ENCODE measurements at places on chromosomes 16 and 17.

GRCh38 chr16:85238233-85238647, 126.0 kb upstream of the CIBAR2 start:
- peak; percentile 96 for DNase-seq

GRCh38 chr17:66273586-66273848, 28.9 kb upstream of the PRKCA start:
- no peak for DNase-seq

DNA sequence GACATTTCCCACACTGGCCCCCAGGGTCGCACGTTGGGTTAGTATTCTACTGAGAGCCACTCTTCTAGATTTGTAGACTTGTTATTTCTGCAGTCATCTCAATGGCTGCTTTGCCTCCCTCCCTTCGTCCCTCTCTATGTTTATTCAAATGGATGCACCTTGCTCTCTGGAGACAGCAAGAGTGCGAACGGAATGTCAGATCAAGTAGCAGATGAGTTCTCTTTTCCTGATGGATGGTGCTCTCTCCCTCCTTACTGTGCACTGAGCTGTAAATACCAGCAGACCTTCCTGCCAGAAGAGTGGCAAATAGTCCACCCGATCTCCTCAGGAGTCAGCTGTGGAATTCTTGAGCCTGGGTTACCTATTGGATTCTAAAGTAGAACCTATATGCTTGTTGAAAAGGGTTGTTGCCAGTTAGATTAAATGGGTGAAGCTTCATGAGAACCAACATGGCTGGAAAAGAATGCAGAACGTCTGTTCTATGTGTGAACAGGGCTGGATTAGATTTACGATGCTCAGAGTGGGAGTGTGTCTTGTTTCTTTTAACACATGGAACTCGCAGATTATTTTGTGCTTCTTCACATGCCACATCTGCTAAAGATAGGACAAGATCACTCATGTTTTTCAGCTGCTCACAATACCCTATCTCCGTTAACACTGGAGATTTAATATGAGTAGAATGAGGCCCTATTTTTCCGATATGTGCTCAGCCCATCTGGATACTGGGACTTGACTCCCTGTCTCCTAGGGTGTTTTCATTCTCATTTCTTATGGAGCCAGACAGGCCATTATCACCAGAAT, 6.1 kb downstream of the GNAO1 start:
- no peak for DNase-seq

DNA sequence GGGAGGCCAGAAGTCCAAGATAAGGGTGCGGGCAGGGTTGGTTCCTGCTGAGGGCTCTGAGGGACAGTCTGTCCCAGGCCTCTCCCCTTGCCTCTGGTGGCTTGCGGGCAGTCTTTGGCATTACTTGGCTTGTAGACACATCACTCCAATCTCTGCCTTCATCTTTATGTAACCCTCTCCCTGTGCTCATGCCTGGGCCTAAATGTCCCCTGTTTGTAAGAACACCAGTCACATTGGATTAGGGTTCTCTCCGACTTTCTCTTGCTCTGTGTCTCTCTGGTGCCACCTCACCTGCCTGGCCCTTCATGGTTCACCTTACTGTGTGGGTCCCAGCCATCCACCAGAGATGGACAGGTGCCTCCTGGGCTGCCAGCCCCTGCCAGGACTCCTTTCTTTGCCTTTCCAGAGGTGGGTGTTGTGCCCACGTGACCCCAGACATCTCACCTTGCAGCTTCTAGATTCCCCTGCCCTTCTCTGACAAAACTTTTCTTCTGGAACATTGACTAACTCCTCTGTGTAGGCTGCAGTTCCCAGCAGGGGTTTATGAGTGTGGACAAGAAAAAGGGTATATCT, 205.8 kb downstream of the MSI2 start:
- no peak for DNase-seq

DNA sequence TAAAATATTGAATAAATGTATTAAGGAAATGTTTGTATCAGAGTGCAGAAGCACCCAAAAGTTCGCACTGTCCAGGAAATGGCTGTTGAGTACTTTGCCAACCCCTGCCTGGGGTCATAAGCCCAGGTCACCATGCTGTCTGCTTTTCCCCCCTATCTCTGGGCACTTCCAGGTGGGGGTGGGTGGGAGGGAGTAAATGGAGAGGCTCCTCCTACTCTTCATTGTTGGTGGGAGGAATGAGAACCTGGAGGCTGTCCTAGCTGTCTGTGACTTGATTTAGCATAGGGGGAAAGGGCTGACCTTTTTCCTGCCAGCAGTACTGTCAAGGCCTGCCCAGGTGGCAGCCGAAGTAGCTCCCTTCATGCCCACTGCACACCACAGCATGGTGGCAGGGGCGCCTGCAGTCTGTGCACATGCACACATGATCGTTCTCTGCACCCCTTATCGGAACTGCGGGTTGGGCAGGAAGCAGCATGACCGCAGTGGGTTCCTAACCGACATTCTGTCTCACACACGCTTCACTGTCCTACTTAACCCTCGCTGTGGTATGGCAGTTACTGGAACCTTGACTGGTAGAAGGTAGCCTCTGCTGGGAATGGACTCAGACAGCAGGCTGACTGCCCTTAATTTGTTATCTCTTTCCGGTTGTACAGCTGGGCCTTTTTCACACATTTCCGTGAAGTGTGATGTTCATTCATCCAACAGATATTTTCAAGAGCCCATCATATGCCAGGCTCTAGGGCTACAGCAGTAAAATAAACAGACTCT, 41.5 kb downstream of the LDHD start:
- no peak for DNase-seq

DNA sequence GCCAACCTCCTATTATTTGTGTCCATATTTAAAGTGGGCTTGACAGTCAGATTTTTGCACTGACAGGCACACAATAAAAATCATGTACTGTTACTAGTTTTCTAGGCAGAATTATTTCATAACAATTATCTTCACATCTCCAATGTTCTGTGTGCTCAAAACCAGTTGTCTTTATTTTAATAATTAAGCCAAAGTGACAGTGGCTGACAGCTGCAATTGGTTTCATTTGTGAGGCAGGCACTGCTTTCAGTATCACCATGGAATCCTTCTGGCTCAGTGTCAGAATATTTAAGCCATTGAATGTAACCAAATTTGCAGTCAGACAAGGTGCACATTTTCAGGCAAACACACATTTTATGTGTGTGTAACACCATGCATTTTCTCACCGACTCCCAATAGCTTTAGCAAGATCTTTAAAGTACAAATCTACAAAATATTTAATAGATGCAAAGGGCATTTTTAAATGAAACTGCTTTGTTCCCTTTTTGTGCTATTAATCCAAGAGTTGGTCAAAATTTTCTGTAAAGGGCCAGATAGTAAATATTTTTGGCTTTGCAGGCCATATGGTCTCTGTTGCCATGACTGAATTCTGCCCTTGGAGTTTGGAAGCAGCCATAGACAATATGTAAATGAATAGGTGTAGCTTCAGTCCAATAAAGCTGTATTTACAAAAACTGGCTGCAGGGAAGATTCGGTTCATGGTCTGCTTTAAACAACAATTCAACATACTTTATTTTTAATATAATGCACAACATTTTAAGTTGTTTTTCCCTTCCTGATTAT, 486.0 kb downstream of the KCNJ2 start:
- no peak for DNase-seq

- DNase-seq, result peak; percentile 63
Observed at GRCh38 chr16:66414891-66415290, 12.2 kb upstream of the BEAN1 start.

- DNase-seq, result no peak
Observed at GRCh38 chr16:55809851-55810250, 23.0 kb downstream of the CES1 start.

DNA sequence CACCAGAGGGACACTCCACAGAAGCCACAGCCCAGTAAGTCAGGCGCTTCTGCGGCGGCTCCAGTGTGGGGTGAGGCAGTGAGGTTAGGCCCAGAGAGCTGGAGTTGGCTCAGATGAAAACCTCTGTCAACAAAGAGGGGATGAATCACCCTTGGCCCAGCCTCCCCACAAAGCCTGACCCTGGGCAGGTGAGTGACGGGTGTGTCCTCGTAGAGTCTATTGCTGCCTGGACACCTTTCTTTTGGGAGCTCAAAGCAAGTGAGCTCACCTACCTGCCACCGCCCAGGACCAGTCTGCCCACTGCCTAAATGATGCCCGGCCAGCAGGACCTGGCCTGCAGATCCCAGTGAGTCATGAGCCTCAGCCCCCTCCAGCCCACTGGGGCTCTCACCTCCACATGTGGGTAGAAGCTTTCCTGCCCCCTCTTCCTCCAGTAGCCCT, 24.9 kb upstream of the DBNDD1 start:
- no peak for DNase-seq

DNA sequence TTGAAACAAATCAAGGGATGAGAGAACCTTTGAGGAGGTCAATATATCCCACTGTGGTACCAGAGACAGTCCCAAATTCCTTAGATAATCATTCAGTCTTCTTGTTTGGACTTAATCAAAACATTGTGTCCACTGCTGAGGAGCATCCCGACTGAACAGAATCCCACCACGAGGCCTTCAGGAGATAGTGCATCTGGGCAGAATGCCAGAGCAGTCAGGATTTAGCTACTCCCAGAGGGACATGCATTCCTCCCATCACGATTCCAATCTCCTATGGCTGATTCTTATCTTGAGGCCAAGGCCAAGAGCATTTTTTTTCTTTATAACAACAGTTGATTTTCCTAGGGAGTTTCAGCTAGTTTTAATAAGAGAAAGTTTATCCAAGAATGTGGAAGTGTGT, 87.4 kb upstream of the COX10 start:
- peak; percentile 7 for DNase-seq

DNA sequence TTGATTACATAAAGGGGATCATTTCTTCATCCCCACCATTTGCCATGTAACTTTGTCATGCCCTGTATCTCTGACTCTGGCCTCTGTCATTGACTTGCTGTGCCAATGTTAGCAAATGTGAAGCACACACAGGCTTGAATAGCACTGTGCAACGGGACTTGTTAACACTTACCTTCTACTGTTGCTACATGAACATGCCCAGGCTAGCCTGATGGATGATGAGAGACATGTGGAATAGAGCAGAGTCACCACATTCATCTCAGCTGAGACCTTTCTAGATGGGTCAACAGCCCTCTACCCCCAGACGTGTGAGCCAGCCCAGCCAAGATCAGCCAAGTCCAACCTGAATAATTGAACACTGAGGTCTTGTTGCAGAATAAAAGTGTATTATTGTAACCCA, 162.1 kb upstream of the SALL1 start:
- DNase-seq, result no peak

- DNase-seq, result peak; percentile 90
Observed at GRCh38 chr17:39139161-39139511, 12.3 kb downstream of the PLXDC1 start.

DNA sequence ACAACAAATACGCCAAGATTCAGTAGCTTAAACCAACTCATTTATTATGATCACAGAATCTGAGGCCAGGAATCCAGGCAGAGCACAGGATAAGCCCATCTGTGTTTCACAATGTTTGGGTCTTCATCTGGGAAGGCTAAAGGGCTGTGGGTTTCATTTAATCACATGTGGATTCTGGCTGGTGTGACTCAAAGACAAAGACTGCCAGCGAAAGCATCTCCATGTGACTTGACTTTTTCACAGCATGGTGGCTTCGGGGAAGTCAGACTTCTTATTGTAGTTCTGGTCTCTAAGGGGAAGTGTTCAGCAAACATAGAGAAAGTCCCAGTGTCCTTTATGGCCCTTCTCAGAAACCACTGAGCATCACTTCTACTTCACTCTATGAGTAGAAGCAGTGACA, 1014.4 kb upstream of the GOT2 start:
- DNase-seq, result peak; percentile 9

DNA sequence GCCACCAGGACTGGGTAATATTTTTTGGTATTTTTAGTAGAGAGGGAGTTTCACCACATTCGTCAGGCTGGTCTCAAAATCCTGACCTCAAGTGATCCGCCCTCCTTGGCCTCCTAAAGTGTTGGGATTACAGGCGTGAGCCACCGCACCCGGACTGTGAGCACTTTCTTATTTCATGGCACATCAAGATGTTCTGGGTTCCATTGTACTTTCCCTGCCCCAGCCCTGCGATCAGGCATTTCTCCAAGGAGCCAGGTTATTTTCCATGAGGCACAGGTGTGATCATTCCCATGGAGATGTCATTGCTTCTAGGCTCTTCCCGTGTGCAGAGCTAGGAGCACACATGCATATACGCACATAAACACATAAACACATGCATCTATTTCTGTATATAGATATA, 2.6 kb upstream of the ANKRD40CL start:
- no peak for DNase-seq

GRCh38 chr16:2710711-2711231, 9.3 kb downstream of the PRSS27 start:
- DNase-seq, result no peak

- no peak for DNase-seq
Observed at GRCh38 chr17:78411241-78411857, 32.9 kb downstream of the PGS1 start.

DNA sequence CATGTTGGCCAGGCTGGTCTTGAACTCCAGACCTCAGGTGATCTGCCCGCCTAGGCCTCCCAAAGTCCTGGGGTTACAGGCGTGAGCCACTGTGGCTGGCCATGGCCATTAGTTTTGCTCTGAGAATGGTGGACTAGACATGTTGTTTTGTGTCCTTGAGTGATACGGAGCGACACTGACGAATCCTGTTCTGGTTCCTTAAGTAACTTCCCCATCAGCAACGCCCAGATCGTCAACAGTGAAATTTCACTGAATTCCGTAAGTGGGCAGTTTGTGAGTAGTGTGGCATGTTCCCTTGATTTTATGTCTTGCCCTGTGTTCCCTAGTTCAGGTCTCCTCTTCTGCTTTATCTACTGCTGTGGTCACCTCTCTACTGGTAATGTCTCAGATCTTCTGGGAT, 67.4 kb downstream of the SNX29 start:
- no peak for DNase-seq

- peak; percentile 94 for DNase-seq
Observed at GRCh38 chr17:76772842-76773525, 35.1 kb downstream of the MFSD11 start.

GRCh38 chr16:67192781-67193361, 916 bp downstream of the E2F4 start:
- DNase-seq, result no peak

GRCh38 chr16:22653876-22654275, 143.2 kb downstream of the NPIPB5 start:
- DNase-seq, result no peak

DNA sequence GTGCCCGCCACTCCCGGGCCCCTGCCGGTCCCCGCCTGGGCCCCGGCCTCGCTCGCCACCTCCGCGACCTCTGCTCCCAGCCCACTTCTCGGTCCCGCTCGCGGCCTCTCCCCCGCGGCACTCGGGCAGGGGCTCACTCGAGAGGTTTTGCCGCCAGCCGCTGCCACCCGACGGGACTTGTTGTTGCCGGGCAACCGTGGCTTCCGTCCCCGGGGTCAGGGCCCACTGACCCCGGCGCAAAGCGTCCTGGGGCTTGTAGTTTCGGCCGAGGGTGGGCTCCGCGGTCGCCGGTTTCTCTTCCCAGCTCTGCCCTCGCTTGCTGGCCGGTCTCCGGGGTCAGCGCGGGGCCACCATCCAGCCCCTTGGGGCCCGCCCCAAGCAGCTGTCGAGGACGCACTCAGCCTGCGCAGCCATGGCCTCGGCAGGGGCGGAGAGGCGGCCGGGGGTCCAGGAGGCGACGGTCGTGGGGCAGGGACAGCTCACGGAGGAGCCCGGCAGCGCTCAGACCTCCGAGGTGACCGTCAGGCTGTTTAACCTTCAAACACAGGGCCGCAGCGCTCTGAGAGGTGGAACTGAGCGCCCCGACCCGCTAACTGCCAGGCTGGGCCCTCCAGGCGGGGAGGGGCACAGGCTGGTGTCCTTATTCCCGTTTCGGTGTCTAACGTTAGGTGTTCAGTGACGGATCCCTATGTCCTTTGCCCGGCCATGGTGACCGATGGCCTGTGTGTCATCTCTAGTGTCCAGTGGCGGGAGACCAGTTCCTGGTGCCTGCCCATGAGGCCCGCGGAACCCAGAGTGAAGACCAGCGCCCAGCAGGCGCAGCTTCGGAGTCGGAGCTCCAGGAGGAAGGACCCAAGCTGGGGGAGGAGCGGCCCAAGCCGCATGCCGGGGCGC, at the start of the genes C16orf86 and ENKD1:
TSS of gene C16orf86 (plus strand) at position 256 of the 894 bp plus-strand sequence. CDS start at position 413, 157 bp downstream.
TSS of gene ENKD1 (minus strand) at position 192 of the 894 bp plus-strand sequence. CDS start 308 bp downstream, outside the sequence.
- peak; percentile 74 for DNase-seq

All from fibroblast of skin of abdomen (primary cell).